LHCN-M2 (cell line): ENCODE measurements at places on chromosomes 3 and 15. TPM values are rescaled to one million over a fixed set of nuclear protein-coding genes. Genes with fewer than 3 reads are reported as not detected.

DNA sequence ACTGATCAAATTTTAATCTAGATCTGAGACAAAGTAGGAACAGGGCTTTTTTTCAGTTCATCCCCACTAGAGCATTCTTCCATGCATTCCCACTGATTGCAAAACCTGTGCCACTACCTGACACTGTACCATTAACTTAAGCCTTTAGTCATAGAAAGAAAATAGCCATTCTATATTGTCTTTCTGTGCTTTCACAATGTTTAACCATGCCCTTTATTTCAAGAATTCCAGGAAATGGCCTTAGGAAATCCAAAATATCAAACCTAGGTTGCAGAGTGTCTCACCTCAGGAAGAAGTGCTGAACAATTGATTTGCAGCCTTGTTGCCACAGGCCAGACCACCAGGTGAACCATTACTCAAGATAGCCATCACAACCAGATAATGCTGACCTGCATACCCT is 56.2 kb upstream of the TGFBR2 start:
- no peak for DNase-seq

DNA sequence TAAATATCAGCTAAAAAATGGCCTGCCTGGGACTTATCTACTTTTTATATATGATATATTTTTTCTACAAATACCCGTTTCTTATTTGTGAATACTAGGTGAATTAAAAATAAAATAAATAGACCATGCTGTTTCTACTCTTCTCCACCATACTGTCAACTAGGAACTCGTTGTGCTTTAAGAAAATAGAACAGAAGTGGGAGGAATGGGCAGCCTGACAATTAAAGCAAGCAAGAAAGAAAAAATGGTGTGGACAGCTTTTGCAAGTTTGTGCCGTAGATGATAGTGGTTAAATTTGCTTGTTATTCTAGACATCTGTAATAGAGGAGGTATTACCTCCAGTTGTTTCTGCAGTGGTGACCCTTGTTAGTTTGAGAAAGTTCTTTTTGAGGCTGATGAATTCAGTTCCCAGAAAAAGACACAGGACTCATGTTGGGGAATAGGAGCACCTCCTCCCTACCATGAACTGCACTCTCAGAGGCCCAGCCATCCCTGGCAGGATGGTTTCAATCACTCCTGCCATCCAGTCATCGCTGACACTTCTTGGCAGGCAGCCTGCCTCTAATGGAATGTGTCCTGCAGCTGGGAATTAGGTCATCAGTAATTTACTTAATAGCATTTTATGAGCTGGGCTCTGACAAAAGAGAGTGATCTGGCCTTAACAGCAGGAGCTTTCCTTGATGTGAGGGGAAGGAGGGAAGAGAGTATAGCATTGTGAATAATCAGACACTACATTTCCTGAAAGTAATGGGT is 105.0 kb upstream of the GAP43 start:
- DNase-seq = peak; percentile 77

- no peak for DNase-seq
These were observed 299 bp downstream of the PAQR9 start for GRCh38 chr3:142963234-142963515.

Gene EHHADH
- 6.6 and 13.6 TPM in 2 replicates for total RNA-seq

GRCh38 chr3:126646674-126647073 is 8.2 kb downstream of the TXNRD3 start:
- no peak for DNase-seq
